CD4-positive, alpha-beta T cell treated with Interleukin-15 for 4 hours (primary cell): ENCODE measurements at places on chromosomes 7 and 10.

DNA sequence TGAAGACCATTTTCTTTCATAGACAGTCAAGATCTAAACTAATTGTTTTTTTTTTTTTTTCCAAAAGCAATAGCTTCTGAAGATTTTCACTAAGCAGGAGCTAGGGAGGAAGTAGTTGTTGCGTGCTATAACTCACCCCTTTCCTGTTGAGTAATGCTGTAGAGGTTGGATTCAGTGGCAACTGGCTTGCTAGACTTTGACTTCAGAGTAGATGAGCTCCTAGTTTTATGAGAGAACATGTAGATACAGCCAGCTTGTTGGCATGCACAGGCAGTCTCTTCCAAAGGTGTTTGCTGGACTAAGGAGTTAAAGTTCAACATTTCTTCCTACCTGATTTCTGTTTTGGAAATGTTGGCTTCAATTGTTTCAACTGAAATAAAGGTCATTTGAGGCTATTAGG is 66.2 kb upstream of the MXI1 start:
- DNase-seq: no peak

DNA sequence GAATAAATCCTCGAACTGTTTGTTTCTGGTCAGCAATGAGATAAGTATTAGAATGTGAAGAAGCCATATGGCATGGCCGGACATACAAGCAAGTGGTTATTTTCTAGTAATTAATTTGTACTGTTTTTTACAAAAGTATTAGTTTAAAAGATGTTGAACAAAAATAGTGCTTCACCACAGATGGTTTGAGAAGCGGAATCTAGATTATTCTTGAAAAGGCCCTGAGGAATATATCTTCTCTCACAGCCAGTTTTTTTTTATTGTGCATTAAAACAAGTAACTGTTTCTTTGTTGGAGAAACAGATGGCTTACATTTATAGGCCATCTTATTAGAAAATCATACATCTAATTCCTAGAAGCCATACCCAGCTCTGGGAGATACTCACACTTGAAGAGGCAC is 153.3 kb downstream of the TMEM26 start:
- DNase-seq: no peak

DNA sequence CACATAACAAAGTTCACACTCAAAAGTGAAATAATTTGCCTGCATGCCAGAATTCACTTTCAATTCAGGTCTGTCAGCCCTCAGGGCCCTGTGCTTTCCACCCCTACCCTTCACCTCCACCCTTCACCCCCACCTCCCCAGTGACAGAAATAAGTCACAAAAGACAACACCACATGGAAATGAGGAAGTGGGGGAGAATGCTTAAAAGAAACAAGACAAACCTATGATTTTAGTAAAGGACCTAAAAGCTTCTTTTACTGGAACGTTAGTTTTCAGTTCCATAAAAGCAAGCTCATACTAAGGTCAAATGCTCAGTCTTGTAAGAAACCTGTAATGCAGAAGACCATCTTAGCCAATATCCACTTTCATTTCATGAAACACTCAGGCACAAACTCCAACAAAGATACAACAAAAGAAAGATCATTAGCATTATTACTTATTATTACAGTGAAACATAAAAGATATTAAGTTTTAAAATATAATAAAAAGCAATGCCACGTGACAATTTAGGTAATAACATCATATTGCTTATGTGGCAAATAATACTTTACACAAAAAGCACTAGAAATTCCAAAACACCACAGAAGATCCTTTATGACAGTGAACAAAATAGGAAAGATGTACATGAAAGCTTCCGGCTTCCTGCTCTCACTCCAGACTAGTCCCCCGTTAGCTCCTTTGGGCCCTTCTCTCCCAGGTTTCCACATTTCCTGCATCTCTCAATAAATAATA is 112.1 kb downstream of the LMBR1 start:
- no peak for DNase-seq

- no peak for DNase-seq
Observed at GRCh38 chr7:93739424-93739823, 151.1 kb downstream of the TFPI2 start.

DNA sequence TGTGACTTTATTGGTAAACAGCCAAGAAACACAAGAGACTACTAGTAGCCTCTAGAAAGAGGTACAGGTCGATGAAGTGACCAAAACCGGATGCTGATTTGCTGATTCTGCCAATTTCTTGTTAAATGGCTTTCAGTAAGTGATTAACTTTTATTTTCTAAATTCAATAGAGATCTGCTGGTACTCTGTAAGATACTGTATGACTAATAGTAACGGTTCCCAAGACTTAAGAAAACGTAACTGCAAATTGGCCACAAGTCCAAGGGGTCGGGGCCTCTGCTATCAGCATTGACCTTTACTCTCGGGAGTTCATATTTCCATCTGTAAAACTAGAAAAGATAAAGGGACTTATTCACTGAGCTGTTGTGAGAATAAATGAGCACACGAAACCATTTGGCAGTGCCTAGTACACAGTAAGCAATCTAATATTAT is 1.4 kb downstream of the FAM3C start:
- DNase-seq: no peak

DNA sequence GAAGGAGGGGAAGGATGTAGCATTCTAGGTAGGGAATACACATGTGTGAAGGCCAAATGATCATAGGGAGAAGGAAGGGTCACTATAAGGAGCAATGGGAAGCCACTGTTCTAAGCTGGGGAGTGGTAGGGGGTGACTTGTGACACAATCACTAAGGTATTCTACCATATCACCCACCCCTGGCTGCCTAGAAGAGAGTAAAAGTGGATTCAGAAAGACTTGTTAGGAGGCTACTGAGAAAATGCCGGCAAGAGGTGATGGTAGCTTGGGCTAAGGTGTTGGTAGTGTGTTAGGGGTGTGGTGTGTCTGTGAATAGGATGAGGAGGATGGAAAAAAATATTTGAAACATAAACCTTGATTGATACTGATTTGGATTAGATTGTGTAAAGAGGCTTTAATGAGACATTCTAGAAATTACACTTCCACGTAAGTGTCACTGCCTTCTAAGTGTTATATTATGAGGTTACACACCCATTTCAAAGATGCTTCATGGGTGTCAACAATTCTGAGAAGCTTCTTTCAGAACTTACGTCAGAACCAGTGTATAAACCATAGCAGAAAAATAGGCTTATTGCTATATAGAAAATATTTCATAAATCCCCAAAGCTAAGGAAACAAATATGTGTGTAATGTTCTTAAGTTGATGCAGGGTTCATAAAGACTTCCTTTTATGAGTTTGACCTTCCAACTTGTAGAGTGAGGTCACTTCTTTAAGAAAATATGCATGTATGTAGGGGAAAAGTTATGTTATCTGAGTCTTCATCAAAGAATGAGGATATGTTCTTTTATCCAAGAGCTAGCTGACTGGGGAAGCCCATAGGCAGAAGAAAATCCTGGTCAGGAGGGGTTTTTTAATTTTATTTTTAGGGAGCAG is 5.6 kb upstream of the BPGM start:
- DNase-seq: peak; percentile 42

GRCh38 chr7:143503261-143503660 is 25.6 kb downstream of the TAS2R41 start:
- no peak for DNase-seq

GRCh38 chr10:43966571-43966965 is 317.9 kb upstream of the ZNF32 start:
- DNase-seq: no peak

GRCh38 chr10:26303366-26303765 is 86.8 kb downstream of the GAD2 start:
- no peak for DNase-seq

DNA sequence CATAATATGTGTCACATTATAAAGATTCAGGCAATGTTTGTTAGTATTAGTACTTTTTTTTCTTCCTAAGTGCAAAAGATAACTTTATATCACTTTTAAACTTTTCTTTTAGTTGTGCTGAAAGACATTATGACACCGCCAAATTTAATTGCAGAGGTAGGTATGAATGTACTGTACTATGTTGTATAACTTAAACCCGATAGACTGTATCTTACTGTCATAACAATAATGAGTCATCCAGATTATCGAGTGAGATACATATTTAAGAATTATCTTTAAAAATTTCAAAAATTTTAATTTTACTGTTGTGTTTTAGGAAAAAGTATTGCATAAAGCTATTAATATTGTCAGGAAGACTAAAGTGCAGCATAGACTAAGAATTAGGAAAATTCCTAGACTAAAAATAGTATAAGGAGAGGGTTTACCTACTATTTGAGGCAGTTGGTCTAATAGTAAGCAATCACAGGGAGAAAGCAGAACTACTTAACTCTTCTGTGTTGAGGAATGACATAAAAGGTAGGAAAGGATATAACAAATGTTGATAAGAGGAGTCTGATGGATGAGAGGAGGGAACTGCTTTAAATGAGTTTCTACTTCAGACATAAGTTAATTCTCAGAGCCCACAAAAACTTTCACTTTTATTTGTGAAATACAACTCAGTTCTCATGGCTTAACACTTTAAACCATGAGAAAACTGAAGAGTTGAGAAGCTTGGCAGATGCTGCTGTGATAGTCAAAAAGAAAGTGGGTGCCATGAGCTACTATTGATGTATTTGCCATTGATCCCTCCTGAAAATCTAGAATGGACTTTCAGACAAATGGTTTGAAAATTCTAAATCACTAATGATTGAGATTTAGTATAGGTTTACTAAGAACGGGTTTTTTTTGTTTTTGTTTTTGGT is 67.8 kb downstream of the PTEN start:
- DNase-seq: no peak

GRCh38 chr7:41974870-41975557 is 262.0 kb downstream of the GLI3 start:
- no peak for DNase-seq

GRCh38 chr10:130485958-130486895 is 350.0 kb downstream of the GLRX3 start:
- DNase-seq: no peak

- no peak for DNase-seq
Observed at GRCh38 chr7:18390535-18390907, 105.0 kb upstream of the HDAC9 start.

GRCh38 chr7:121609208-121609607 is 213.1 kb upstream of the FAM3C start:
- no peak for DNase-seq

- DNase-seq: no peak
Observed at GRCh38 chr7:69878015-69878414, 279.7 kb downstream of the AUTS2 start.

- no peak for DNase-seq
Observed at GRCh38 chr7:74078461-74078860, 5.1 kb upstream of the LIMK1 start.

DNA sequence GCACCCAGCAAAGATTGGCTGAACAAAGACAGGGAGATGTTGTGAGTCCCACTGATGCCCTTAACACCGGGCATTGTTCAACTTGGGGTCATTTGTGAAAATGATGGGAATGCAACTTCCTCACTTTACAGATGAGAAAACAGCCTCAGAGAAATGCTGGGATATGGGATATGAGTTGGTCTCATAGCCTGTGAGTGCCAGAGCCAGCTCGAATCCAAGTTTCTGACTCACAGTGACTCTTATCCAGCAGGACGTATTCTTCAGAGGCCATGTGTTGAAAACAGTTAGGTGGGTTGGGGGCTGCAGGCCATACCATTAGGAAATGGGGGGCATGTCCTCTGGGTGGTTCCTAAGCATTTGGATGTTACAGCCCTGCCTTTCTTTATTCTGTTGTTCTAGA is 45.2 kb downstream of the KIAA1217 start:
- DNase-seq: no peak

- DNase-seq: no peak
Observed at GRCh38 chr10:128744092-128744491, 617.9 kb upstream of the MKI67 start.

DNA sequence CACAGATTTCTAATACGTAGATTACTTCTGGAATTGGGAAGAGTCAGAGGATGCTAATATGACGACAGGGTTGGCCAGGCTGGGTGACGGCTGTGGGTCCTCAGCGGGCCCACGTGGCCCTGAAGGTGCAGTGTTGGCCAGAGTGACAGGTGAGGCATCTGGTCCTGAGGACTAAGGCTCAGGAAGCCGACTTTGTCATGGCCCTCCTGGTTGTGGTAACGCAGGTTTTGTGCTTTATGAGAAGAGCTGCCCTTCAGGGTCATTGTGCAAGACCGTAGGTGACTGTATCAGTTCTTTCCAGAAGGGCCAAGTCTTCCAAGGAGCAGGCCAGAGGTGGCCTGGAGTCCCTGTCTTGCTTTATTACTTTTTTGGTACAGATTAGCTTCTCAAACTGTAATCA is 2.5 kb downstream of the EIF3B start:
- no peak for DNase-seq

DNA sequence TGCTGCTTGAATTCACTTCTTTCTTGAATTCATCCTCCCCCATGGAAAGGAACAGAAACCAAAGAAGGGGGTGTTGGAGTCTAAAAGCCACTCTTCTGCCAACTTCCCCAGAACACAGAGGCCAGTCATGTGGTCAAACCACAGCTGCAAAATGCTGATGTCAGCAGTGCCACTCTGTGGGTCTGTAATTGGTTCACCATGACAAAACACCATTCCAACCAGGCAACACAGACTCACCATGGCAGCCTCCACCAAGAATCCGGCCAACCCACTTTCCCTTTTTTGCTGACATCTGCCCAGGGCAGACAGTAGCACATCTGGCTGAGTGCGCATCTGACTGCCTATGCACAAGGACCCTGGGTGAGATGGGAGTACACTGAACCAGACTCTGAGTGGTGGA is 16.8 kb downstream of the OSBPL3 start:
- DNase-seq: peak; percentile 26

DNA sequence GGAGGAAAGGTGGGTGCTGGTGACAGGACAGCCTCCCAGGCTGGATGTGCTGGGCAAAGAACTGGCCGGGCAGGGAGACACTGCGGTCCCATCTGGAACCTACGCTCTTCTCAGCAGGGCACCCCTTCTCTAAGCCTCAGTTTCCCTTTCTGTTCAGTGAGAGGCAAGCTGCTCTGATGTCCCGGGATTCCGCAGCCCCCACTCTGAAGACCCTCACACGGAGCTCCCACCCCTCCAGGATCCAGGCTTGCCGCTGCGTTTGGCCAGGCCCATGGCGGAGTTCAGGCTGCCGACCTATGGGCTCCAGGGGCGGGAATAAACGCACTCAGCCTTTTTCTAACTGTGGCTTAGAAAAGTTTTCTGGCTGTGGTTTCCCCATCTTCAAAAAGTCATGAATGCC is 10.2 kb upstream of the INTS1 start:
- no peak for DNase-seq

- DNase-seq: no peak
Observed at GRCh38 chr10:16960551-16960950, 143.3 kb upstream of the RSU1 start.

- DNase-seq: no peak
Observed at GRCh38 chr7:148847815-148848734, 36.0 kb downstream of the EZH2 start.

- no peak for DNase-seq
Observed at GRCh38 chr10:44853148-44853734, 57.9 kb upstream of the TMEM72 start.

- DNase-seq: no peak
Observed at GRCh38 chr7:139224219-139224618, 6.8 kb upstream of the UBN2 start.

GRCh38 chr10:133336118-133336576 is 549 bp downstream of the CALY start:
- no peak for DNase-seq
